BJ (cell line): ENCODE measurements at places on chromosomes 4 and X. TPM values are rescaled to one million over a fixed set of nuclear protein-coding genes. Genes with fewer than 3 reads are reported as not detected.

DNA sequence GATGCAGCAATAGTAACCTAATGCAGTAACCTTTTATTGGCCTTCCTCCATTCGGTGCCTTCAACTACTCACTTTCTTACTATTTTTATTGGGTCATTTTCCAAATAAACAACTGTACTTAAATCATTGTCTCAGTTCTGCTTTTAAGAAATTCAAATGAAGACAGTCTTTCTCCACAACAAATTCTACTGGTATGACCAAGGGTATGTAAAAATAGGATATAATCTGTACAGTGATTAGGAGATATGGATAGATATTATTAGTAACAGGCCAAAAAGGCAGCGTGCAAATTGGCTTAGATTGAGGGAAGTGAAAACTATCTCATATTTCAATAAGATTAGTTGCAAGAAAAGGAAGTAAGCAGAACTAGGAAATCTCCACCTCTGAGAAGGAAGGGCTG is 177.4 kb upstream of the PPP1R2C start:
- DNase-seq = no peak

The FGFR3 gene
- 0.58 and 1.0 TPM in 2 replicates for polyA plus RNA-seq

DNA sequence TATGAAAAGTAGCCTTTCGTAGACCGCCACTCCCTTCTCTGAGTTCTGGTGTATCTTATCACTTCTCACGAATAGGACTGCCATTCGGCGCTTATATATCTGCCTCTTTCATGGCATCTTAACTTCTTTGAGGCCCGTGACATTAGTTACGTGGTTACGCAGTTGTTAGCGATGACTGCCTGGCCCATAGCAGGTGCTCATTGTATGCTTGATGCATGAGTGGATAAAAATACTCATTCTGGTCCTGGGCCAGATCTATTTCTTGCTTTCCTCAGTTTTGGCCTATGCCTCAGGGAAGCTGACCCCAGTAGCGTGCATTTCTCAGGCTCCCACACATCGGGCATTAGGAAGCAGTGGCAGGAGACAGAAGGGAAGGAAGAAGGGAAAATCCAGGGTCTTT is 60.7 kb upstream of the PITX2 start:
- DNase-seq = no peak

The NDST4 gene
- not detected in 2 replicates for polyA plus RNA-seq

- no peak for DNase-seq
These were observed 277.6 kb downstream of the GASK1B start for GRCh38 chr4:157895205-157895604.

The KLHL34 gene
- polyA plus RNA-seq = not detected in 2 replicates

DNA sequence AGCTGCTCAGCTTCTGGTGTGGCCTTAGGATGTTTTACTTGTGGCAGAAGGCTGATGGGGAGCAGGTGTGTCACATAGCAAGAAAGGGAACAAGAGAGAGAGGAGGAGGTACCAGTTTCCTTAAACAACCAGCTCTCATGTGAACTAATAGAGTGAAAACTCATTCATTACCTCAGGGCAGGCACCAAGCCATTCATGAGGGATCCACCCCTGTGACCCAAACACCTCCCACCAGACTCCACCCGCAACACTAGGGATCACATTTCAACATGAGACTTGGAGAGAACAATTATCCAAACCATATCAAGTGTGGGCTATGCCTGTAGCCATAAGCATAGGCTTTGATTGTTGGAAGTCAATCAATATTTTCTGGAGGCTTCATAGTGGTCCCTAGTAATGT is 56.0 kb downstream of the GSX2 start:
- no peak for DNase-seq

GRCh38 chr4:147780137-147780777 is 48.4 kb downstream of the ARHGAP10 start:
- no peak for DNase-seq

DNA sequence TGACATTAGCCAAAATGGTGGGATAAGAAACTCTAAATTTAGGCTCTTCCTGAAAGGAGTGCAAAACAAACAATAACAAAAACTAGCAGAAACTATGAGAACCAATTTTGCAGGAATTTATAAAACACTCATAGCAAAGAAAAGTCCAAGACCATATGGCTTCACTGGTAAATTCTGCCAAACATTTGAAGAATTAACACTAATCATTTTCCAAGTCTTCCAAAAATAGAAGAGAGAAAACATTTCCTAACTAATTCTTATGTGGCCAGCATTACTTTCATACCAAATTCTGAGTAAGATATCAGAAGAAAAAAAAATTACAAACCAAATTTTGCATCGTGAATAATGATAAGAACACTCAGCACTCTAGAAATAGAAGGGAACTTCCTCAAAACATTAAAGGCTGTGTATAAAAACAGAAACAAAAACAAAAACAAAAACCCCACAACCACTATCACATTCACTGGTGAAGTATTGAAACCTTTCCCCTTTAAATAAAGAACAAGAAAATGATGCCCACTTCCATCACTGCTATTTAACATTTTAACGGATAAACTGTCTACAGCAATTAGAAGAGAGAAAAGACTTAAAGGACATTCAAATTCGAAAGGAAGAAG is 524.3 kb upstream of the GALNTL6 start:
- DNase-seq = no peak

GRCh38 chr4:93157986-93158385 is 670.6 kb upstream of the ATOH1 start:
- no peak for DNase-seq

- no peak for DNase-seq
These were observed 127.7 kb downstream of the ASB9 start for GRCh38 chrX:15142084-15142715.

- no peak for DNase-seq
These were observed 17.9 kb upstream of the CDKN2AIP start for GRCh38 chr4:183426507-183426906.
